Colonic mucosa (tissue), 4 donors: ENCODE measurements at places on chromosomes 5 and 9. TPM values are rescaled to one million over a fixed set of nuclear protein-coding genes. Genes with fewer than 3 reads are reported as not detected.

GRCh38 chr5:173663352-173664153 lies 47.1 kb upstream of the BOD1 start:
- no peak for DNase-seq
- no peak overlapping the region for H3K27ac ChIP-seq
- H3K36me3 ChIP-seq = no peaks in the 10 kb centered on the region
- H3K27me3 ChIP-seq = no peaks in the 10 kb centered on the region
- H3K4me3 ChIP-seq = no peak overlapping the region

GRCh38 chr5:78182838-78183237 lies 111.7 kb downstream of the AP3B1 start:
- H3K27me3 ChIP-seq = no peaks in the 10 kb centered on the region
- DNase-seq = peak; percentile 34
- no peaks in the 10 kb centered on the region for H3K4me1 ChIP-seq

DNA sequence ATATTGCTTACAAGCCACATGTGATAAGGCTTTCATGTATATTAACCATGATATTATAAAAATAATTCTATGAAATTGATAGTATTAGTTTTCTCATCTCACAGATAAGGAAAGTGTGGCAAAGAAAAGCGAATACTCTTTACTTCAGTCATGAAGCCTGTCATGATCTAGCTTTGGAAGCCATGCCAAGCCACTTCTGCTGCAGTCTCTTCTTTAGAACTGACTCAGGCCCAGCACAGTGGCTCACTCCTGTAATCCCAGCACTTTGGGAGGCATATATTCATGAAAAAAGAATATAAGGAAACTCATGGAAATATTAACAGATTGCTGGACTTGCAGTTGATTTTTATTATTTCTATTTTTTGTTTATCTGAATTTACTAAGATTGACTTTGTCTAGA lies 42.9 kb upstream of the PJA2 start:
- H3K27ac ChIP-seq = no peak overlapping the region
- no peak overlapping the region for H3K4me3 ChIP-seq
- H3K4me1 ChIP-seq = no peaks in the 10 kb centered on the region
- no peaks in the 10 kb centered on the region for H3K27me3 ChIP-seq
- H3K36me3 ChIP-seq = no peaks in the 10 kb centered on the region
- no peak for DNase-seq

- H3K4me3 ChIP-seq = no peak overlapping the region
- H3K36me3 ChIP-seq = no peaks in the 10 kb centered on the region
- H3K27ac ChIP-seq = no peak overlapping the region
- no peaks in the 10 kb centered on the region for H3K27me3 ChIP-seq
Observed at GRCh38 chr9:16817002-16817401, 53.5 kb downstream of the BNC2 start.

DNA sequence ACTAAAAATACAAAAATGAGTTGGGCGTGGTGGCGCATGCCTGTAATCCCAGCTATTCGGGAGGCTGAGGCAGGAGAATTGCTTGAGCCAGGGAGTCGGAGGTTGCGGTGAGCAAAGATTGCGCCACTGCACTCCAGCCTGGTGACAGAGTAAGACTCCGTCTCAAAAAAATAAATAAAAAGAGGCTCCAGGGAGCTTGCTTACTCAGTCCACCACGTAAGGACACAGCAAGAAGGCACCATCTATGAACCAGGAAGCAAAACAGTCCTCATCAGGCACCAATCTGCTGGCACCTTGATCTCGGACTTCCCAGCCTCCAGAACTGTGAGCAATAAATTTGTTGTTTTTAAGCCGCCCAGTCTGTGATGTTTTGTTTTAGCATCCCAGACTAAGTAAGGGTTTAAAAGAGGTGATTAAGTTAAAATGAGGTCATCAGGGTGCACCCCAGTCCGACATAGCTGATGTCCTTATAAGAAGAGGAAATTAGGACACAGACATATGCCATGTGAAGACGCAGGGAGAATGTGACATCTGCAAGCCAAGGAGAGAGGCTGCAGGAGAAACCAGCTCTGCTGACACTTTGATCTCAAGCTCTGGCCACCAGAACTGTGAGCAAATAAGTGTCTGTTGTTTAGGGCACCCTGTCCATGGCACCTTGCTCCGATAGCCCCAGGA lies 45.9 kb downstream of the C9orf50 start:
- H3K36me3 ChIP-seq = no peaks in the 10 kb centered on the region
- no peaks in the 10 kb centered on the region for H3K4me1 ChIP-seq
- no peak overlapping the region for H3K4me3 ChIP-seq
- H3K27ac ChIP-seq = no peak overlapping the region

GRCh38 chr5:69136293-69136692 lies 30.7 kb upstream of the CCNB1 start:
- H3K27me3 ChIP-seq = no peaks in the 10 kb centered on the region
- no peak overlapping the region for H3K4me3 ChIP-seq
- no peak for DNase-seq
- no peak overlapping the region for H3K27ac ChIP-seq
- no peaks in the 10 kb centered on the region for H3K36me3 ChIP-seq

GRCh38 chr9:133958756-133959155 lies 33.4 kb downstream of the VAV2 start:
- no peak for DNase-seq
- H3K4me3 ChIP-seq = no peak overlapping the region
- H3K4me1 ChIP-seq = peaks cover 13% of the 10 kb centered on the region
- H3K36me3 ChIP-seq = no peaks in the 10 kb centered on the region
- H3K27me3 ChIP-seq = no peaks in the 10 kb centered on the region
- no peak overlapping the region for H3K27ac ChIP-seq

- DNase-seq = no peak
- H3K4me3 ChIP-seq = no peak overlapping the region
- no peaks in the 10 kb centered on the region for H3K36me3 ChIP-seq
- H3K27ac ChIP-seq = no peak overlapping the region
- no peaks in the 10 kb centered on the region for H3K27me3 ChIP-seq
Observed at GRCh38 chr5:73922224-73922623, 296.2 kb downstream of the ARHGEF28 start.

- DNase-seq = no peak
- no peaks in the 10 kb centered on the region for H3K4me1 ChIP-seq
- no peaks in the 10 kb centered on the region for H3K36me3 ChIP-seq
- no peaks in the 10 kb centered on the region for H3K27me3 ChIP-seq
- no peak overlapping the region for H3K27ac ChIP-seq
- no peak overlapping the region for H3K4me3 ChIP-seq
Observed at GRCh38 chr9:121141706-121142105, 60.0 kb downstream of the RAB14 start.

GRCh38 chr5:16691731-16692130 lies 74.9 kb upstream of the RETREG1 start:
- no peaks in the 10 kb centered on the region for H3K4me1 ChIP-seq
- DNase-seq = no peak
- no peak overlapping the region for H3K27ac ChIP-seq
- no peaks in the 10 kb centered on the region for H3K36me3 ChIP-seq
- no peaks in the 10 kb centered on the region for H3K27me3 ChIP-seq

DNA sequence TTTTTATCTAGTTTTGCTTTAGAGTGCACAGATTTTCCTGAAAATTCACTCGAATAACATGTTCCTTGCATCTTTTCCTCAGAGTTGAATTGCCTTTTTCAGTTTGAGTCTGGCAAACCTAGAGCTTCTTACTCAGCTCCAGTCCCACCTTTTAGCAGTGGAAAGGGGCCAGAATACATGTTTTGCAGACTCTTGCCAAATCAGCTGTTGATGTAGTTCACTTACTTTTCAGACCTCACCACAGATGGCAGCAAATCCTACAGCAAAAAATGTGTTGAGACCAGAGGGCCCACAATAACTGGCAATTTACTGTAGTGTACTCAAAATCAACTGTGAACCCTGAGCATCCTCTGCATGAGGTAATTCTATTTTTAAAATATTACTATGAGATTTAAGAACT lies 545.2 kb upstream of the ACO1 start:
- H3K4me3 ChIP-seq = no peak overlapping the region
- H3K4me1 ChIP-seq = no peaks in the 10 kb centered on the region
- H3K27ac ChIP-seq = no peak overlapping the region
- H3K27me3 ChIP-seq = no peaks in the 10 kb centered on the region

DNA sequence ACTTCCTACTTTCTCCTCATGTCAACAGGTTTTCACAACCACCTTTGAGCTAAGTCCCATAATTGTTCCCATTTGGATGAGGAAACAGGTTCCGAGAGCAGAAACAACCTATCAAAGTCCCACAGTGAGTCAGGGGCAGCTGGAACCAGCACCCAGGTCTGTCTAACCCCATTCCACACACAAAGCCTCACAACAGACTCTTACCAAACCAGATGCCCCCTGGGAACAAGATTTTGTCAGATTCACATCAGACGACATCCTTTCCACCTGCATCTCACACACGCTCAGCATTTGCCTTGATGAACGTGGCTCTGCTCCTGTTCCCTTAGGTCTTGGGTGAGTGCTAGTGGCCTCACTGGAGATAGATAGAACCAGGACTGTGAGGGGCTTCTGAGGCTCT lies 17.0 kb downstream of the SWI5 start:
- H3K27me3 ChIP-seq = no peaks in the 10 kb centered on the region
- no peaks in the 10 kb centered on the region for H3K36me3 ChIP-seq
- H3K4me3 ChIP-seq = no peak overlapping the region

DNA sequence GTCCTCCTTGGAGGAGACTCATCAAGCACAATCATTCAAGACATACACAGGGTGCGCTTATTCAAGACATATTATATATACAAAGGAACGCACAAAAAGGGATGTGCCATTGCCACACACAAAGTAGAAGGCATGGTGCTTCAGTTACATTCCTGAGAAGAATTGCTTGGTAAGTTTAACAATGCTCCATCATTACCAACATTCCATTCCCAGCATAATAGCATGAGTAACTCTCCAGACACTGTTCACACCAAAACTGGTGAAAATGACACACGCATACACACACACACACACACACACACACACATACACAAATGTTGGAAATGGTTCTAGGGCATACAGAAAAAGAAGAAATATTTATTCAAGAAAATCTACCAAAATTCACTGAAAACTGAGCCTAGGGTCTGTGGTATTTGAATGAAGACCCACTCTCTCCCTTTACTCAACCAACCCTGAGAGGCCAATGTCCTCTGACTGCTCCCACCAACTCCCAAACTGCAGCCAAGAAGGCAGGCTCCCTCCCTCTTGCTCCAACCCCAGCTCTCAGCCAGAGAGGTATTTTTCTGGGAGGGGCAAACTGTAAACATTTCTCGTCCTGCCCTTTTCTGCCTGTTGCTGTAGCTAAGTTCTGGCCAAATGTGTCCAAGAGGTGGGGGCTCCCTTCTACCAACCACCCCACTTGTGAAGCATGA lies 19.9 kb downstream of the UGT3A1 start:
- H3K4me1 ChIP-seq = no peaks in the 10 kb centered on the region
- H3K27ac ChIP-seq = no peak overlapping the region
- H3K4me3 ChIP-seq = no peak overlapping the region
- H3K36me3 ChIP-seq = no peaks in the 10 kb centered on the region
- no peaks in the 10 kb centered on the region for H3K27me3 ChIP-seq

GRCh38 chr5:33524476-33524875 lies 83.7 kb downstream of the TARS1 start:
- DNase-seq = no peak
- no peak overlapping the region for H3K4me3 ChIP-seq
- H3K4me1 ChIP-seq = no peaks in the 10 kb centered on the region
- H3K27me3 ChIP-seq = no peaks in the 10 kb centered on the region
- no peaks in the 10 kb centered on the region for H3K36me3 ChIP-seq

DNA sequence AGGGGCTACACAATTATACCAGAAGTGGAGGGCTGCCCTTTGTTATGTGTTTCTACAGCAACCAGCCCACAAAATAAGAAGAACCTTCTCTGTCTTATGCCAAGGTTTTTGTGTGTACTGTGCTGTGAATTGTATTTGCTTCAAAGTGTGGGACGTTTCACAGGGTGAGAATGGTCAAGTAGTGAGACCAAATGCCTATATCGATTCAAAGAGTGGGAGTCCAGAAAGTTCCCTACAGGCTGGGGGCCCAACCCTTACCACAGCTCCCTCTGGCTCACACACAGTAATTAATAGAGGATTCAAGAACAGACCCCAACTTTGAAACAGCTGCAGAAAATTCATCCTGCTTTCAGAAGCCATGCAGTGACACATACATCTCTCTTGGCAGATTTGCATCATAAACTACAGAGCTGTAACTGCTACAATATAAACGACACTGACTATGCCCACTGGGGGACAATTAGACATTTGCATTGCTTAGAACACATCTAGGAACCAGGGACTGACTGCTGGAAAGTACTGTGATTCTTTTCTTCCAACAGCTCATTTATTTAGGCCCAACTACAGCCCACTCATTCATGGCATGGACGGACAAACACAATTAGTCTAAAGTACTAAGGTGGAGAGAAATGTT lies 12.8 kb downstream of the ENC1 start:
- no peak overlapping the region for H3K4me3 ChIP-seq
- H3K4me1 ChIP-seq = peaks cover 6% of the 10 kb centered on the region
- no peaks in the 10 kb centered on the region for H3K27me3 ChIP-seq
- H3K36me3 ChIP-seq = no peaks in the 10 kb centered on the region
- no peak for DNase-seq
- no peak overlapping the region for H3K27ac ChIP-seq

DNA sequence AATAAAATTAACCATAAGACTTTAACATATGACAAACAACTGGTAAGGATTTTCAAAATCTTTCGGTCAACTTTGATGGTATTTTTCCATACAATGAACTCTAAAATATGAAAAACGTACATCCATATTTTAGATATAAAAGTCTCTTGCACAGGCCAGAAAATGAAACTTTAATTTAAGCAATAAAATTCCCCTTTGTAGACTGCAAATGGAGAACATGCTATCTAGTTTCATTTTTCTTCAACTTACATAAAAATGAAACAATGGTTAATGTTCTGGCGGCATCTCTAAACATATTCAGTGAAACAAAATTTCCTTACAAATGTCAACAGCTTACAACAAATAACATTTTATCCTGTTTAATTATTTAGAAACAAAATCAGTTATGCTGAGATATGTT lies 84.0 kb downstream of the USP20 start:
- H3K4me1 ChIP-seq = no peaks in the 10 kb centered on the region
- H3K27ac ChIP-seq = no peak overlapping the region
- H3K27me3 ChIP-seq = no peaks in the 10 kb centered on the region
- H3K4me3 ChIP-seq = no peak overlapping the region

GRCh38 chr9:6305954-6306563 lies 22.1 kb upstream of the TPD52L3 start:
- H3K4me3 ChIP-seq = no peak overlapping the region
- no peaks in the 10 kb centered on the region for H3K4me1 ChIP-seq
- no peaks in the 10 kb centered on the region for H3K27me3 ChIP-seq
- no peaks in the 10 kb centered on the region for H3K36me3 ChIP-seq
- no peak for DNase-seq

DNA sequence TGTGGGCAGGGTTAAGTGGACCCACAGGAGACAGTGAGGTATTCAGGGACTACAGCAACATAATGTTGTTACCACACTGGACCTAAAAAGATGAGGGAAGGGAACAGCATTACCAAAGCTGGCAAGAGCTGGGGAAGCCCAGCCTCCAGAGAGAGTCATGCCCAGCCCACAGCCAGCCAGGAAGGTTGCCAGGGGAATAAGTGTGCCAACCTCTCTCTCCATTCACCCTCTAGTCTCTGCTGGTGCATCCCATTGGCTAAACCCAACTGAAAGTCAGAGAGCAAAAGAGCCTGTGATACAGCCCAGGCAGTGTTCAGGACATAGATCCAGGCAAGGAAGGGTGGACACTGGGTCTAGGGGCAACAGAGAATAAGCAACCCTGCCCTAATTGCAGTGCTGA lies 35.8 kb upstream of the AFAP1L1 start:
- H3K27ac ChIP-seq = no peak overlapping the region
- no peak for DNase-seq
- H3K27me3 ChIP-seq = no peaks in the 10 kb centered on the region
- H3K36me3 ChIP-seq = no peaks in the 10 kb centered on the region
- no peak overlapping the region for H3K4me3 ChIP-seq

GFI1B gene
- 1.1 TPM for total RNA-seq

NAIP gene
- 10.4 TPM for total RNA-seq

SLC46A2 gene
- not detected for total RNA-seq

HACD4 gene
- 2.5 TPM for total RNA-seq

GRIA1 gene
- not detected for total RNA-seq

CXCL14 gene
- 29.8 TPM for total RNA-seq

DDX4 gene
- total RNA-seq = not detected

SHLD3 gene
- total RNA-seq = 3.1 TPM
